NCI-H460 (cell line): ENCODE measurements at places on chromosomes 4 and X. TPM values are rescaled to one million over a fixed set of nuclear protein-coding genes. Genes with fewer than 3 reads are reported as not detected.

GRCh38 chr4:79528241-79528706 lies 120.2 kb upstream of the GK2 start:
- DNase-seq = no peak

DNA sequence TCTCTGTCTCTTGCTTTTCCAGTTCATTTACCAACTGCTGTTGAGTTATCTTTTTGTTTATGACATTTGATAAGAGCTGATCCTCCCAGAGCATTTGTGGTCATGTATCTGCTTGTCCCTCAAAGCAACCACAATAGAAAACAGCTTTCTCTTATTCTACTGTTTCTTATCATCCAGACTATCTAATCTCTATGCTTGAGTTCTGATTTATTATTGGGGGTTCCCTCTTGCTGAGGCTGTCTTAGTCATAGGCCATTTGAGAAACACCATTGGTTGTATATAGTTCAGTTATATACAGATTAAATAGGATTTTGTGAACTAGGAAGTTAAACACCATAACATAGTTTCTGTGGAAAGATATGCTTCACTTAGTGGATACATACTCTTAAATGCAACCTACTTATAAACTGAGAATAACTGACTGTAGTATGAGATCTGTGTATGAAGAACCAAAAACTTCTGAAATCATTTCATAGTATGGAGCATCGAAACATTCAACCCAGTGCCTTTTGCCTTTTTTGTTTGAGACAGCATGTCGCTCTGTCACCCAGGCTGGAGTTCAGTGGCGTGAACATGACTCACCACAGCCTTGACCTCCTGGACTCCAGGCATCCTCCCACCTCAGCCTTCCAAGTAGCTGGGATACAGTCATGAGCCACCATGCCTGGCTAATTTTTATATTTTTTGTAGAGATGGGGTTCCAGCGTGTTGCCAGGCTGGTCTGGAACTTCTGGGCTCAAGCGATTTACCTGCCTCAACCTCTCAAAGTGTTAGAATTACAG lies 75.8 kb downstream of the STIM2 start:
- no peak for DNase-seq

Gene CHIC1
- total RNA-seq = 11.2 and 14.3 TPM in 2 replicates

Gene ARMCX2
- total RNA-seq = 0.84 and 1.3 TPM in 2 replicates

DNA sequence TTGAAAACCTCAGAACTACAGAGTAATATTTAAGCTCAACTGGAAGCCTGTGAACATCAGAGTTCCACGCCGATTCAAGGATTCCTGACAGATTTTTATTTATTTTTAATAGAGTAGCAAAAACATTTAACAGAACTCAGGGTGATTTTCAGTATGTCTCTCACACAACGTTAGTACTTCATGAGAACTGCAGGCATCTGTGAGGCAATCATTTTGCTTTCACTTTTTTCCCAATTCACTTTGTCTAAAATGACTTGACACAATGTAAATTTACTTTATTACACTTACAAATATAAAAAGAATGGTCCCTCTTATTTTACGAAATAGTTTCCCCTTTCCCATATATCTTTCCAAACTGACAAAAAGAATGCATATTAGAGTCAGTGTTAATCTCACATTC lies 869.5 kb upstream of the EPHA5 start:
- DNase-seq = no peak

Gene DGKK
- not detected in 2 replicates for total RNA-seq

- no peak for DNase-seq
These were observed 43.8 kb downstream of the ADGRL3 start for GRCh38 chr4:61243962-61244361.

DNA sequence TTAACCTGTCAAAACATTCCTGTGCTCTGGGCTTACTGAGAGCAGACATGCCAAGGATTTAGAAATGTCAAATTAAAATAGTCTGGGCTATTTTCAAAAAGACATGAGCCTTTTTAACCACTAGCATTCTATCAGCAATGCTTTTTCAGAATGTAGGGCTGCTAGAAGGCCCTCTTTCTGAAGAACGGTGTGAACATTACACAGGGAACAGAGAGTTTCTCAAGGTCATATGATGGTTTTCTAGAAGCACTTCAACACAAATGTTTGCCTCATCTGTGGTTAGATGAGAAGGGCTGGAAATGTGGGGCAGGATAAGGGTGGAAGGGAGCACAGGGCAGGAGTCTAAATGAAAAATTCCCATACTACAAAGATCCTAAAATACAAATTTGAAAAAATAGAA lies 39.3 kb downstream of the GRIA3 start:
- no peak for DNase-seq

Gene CPLX1
- 0.10 and 0.61 TPM in 2 replicates for total RNA-seq

Gene NWD2
- not detected in 2 replicates for total RNA-seq

GRCh38 chr4:185071236-185071811 lies 53.0 kb downstream of the HELT start:
- DNase-seq = no peak

Gene BCLAF3
- total RNA-seq = 4.8 and 7.5 TPM in 2 replicates

DNA sequence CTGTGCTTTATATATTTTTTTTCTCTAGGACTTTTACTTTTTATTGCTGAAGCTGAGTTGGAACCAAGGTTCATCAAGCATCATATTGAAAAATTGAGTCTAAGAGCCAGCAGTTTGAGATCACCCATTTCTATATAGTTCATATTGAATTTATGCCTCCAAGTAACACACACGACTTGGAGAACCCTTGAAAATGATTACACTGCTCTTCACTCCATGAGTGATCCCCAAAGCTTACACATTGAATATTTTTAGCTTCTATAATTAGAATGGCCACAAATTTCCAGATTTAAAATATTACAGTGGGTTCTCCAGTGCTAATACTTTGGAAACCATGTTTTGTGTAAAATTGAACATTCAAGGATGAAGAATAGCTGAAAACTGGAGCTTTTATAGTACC lies 144.4 kb upstream of the SLC4A4 start:
- no peak for DNase-seq

Gene BBS12
- 3.8 and 4.4 TPM in 2 replicates for total RNA-seq

Gene IL21
- not detected in 2 replicates for total RNA-seq

DNA sequence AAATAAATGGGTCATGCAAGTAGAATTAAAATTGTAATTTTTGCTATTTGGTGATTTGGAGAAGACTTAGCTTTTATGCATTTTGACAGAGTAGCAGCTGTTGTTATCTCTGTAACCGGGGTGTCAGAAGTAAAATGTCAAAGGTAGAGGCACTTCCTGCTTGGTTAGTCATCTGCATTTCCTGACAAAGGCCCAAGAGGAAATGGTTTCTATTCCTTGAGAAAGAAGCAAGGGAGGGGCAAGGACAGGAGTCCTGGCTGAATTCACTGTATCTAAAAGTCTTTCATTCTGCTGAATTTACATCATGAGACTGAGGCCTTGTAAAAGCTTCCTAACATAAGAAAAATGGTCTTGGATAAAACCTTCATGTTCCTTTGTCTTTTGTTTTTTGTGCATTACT lies 550.9 kb upstream of the BOD1L1 start:
- DNase-seq = no peak

DNA sequence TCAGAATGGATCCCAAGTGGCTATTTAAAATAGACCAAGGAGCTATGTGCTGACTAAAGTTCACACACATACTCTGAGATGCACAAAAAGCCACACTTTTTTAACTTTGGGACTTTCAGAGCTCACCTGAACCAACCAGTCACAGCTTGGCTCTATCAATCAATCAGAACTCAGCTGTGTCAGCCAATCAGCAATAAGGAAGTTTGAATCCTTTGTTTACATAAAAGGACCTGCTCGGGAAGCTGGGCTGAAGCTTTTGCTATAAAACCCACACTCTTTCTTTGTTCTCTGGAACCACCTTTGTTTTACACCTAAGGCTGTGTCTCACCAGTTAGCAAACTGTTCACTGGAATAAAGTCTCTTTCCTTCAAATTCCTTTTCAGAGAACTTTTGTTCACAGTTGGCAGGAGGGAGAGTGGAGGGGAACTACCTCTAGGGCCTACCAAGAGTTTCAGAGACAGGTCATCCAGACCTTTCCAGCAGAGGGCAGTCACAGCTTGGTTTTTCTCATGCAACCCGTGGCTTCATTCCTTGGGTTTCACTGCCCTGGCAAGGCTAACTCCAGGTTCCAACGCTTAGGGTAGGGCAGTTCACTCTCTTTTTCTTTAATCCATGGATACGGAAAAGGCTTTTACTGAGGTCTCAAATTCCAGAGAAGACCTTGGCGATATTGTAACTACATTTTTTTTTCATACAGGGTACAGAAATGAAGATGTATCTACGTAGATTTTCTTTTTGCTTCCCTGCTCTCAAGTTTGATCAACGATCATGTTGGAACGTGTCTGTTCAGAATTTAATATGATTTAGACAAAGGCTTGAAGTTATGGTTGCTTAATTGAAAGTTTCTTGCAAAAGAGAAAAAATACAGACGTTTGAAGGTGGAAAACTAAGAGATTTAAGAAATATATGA lies 80.7 kb downstream of the GPRIN3 start:
- peak; percentile 85 for DNase-seq
